ENCODE measurements at places on chromosomes 13 and 19. TPM values are rescaled to one million over a fixed set of nuclear protein-coding genes. Genes with fewer than 3 reads are reported as not detected.

GRCh38 chr13:49980266-49980665 is 16.6 kb upstream of the TRIM13 start:
- no peak for DNase-seq
- H3K36me3 ChIP-seq = no peaks in the 10 kb centered on the region
- H3K27me3 ChIP-seq = no peaks in the 10 kb centered on the region
- H3K4me1 ChIP-seq = no peaks in the 10 kb centered on the region

The ADAMTSL5 gene
- 5.8 TPM for total RNA-seq

The MYH14 gene
- total RNA-seq = 0.16 TPM

- H3K27ac ChIP-seq = no peak overlapping the region
- DNase-seq = no peak
- no peaks in the 10 kb centered on the region for H3K4me1 ChIP-seq
- H3K4me3 ChIP-seq = no peak overlapping the region
Measured at GRCh38 chr13:29906432-29907011, 56.1 kb upstream of the UBL3 start.

DNA sequence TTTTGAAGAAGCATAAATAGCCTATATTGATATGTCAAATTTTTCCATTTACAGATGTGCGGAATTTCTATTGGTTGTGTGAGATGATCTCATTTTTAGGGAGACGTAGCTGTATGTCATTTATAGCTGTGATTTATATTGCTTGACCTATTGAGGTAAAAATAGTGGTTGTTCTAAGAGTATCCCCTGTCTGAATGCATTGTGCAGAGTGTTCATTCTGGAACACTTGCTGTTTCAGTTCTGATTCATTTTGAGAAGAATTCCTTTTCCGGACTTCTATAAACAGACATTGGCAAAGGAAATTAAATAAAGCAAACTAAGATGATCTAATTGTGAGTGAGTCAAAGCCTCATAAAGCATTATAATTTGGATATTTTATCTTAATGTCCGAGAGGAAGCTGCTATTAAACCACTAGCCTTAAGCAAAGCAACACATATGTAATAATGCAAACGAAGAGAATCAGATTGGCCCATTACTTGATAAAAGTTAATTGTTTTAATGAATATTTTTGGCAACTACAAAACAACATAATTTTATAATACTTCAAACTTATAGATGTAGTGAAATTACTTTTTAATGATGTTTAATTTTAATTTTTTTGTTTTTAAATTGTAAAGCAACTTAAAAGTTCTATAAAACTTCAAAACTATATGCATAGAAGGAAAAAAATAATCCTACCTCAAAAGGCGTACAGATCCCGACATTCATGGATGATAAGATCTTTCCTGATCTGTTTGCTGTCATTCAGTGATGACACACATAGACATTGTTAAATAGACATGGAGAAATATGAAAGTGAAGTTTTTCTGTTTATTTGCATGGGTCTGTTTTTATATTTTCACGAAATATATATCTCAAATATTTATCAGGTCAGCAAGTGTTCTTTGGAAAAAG is 942.6 kb upstream of the SLC10A2 start:
- H3K4me1 ChIP-seq = peaks cover 10% of the 10 kb centered on the region
- H3K36me3 ChIP-seq = no peaks in the 10 kb centered on the region
- no peak overlapping the region for H3K4me3 ChIP-seq
- no peaks in the 10 kb centered on the region for H3K27me3 ChIP-seq
- no peak overlapping the region for H3K27ac ChIP-seq

DNA sequence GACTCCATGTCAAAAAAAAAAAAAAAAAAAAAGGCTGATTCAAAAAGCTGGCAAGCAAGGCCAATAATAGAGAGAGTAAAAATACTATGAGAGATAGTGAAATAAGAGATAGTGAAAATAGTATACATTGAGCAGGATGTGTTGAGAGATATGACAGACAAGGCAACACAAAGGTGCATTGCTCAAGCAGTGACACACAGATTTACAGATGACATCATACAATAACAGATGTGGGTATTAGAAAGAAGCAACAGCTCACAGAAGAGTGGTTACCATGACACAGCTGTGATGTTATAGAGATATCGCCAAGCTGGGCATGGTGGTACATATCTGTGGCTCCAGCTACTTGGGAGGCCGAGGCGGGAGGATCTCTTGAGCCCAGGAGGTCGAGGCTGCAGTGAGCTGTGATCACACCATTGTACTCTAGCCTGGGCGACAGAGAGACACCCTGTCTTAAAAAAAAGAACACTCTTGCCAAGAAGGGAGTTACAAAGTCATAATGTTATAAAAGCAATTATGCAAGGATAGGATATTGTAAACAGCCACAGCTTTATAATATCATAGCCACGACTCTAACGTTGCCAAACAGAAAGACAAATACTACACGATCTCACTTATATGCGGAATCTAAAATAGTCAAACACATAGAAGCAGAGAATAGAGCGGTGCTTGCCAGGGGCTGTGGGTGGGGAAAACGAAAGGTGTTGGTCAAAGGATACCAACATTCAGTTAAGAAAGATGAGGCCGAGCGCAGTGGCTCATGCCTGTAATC is 10.3 kb downstream of the TNFSF9 start:
- no peak overlapping the region for H3K4me3 ChIP-seq
- no peak overlapping the region for H3K27ac ChIP-seq
- no peaks in the 10 kb centered on the region for H3K4me1 ChIP-seq
- no peak for DNase-seq
- peaks cover 16% of the 10 kb centered on the region for H3K27me3 ChIP-seq
- no peaks in the 10 kb centered on the region for H3K36me3 ChIP-seq

GRCh38 chr13:41007744-41008128 is 11.4 kb downstream of the ELF1 start:
- H3K4me1 ChIP-seq = no peaks in the 10 kb centered on the region
- no peaks in the 10 kb centered on the region for H3K36me3 ChIP-seq
- no peak overlapping the region for H3K4me3 ChIP-seq
- no peak for DNase-seq
- H3K27ac ChIP-seq = no peak overlapping the region
- no peaks in the 10 kb centered on the region for H3K27me3 ChIP-seq

DNA sequence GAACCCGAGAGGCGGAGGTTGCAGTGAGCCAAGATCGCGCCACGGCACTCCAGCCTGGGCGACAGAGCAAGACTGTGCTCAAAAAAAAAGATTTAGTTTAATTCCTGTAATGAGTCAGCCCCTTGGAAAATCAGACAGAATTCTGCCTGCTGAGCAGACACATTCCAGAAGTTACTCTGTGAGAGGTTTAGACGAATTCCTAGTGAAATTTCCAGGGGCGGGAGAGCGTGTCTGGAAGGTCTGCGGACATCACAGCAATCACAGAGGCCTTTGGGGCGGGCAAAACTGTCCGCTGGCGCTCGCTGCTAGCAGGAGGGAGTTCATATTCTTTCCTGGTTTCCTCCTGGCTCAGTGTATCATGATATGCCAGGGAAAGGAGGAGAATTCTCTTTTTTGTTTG is 17.5 kb downstream of the MISP start:
- no peak for DNase-seq
- H3K27ac ChIP-seq = no peak overlapping the region
- no peak overlapping the region for H3K4me3 ChIP-seq
- no peaks in the 10 kb centered on the region for H3K36me3 ChIP-seq
- H3K4me1 ChIP-seq = no peaks in the 10 kb centered on the region

The COL5A3 gene
- total RNA-seq = 9.6 TPM

DNA sequence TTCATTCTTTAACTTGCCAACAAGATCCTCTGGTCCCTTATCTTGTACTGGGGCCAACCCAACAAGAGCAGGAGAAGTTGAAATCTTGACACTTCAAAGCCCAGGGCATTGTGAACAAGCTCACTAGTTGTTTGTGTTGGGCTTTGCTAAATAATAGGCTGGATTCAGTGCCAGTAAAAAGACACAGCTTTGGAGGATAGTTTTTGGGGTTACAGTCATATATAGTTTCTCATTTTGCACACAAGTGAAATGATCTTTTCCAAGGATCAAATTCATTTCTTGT is 30.3 kb upstream of the LRCH1 start:
- H3K27me3 ChIP-seq = no peaks in the 10 kb centered on the region
- no peaks in the 10 kb centered on the region for H3K36me3 ChIP-seq
- DNase-seq = no peak
- no peak overlapping the region for H3K4me3 ChIP-seq
- no peak overlapping the region for H3K27ac ChIP-seq
- no peaks in the 10 kb centered on the region for H3K4me1 ChIP-seq

DNA sequence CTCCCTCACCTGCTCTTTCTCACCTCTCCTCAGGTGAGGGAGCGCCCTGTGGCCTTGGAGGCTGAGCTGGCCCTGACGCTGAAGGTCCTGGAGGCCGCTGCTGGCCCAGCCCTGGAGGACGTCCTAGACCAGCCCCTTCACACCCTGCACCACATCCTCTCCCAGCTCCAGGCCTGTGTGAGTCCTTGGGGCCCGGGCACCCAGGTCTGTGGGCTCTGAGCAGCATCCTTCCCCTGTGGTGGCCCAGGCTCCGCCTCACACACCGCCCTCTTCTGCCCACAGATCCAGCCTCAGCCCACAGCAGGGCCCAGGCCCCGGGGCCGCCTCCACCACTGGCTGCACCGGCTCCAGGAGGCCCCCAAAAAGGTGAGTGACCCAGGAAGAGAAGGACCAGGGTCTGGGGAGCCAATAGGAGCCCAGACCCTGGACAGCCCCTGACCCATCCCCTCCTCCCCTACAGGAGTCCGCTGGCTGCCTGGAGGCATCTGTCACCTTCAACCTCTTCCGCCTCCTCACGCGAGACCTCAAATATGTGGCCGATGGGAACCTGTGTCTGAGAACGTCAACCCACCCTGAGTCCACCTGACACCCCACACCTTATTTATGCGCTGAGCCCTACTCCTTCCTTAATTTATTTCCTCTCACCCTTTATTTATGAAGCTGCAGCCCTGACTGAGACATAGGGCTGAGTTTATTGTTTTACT is 1.9 kb downstream of the IFNL1 start:
- H3K36me3 ChIP-seq = no peaks in the 10 kb centered on the region
- no peaks in the 10 kb centered on the region for H3K4me1 ChIP-seq
- no peaks in the 10 kb centered on the region for H3K27me3 ChIP-seq
- H3K4me3 ChIP-seq = no peak overlapping the region

GRCh38 chr13:28392896-28393505 is 101.9 kb downstream of the FLT1 start:
- no peak overlapping the region for H3K27ac ChIP-seq
- H3K36me3 ChIP-seq = no peaks in the 10 kb centered on the region
- H3K27me3 ChIP-seq = no peaks in the 10 kb centered on the region
- no peak for DNase-seq
- H3K4me1 ChIP-seq = no peaks in the 10 kb centered on the region

The ATP8A2 gene
- total RNA-seq = 1.2 TPM

DNA sequence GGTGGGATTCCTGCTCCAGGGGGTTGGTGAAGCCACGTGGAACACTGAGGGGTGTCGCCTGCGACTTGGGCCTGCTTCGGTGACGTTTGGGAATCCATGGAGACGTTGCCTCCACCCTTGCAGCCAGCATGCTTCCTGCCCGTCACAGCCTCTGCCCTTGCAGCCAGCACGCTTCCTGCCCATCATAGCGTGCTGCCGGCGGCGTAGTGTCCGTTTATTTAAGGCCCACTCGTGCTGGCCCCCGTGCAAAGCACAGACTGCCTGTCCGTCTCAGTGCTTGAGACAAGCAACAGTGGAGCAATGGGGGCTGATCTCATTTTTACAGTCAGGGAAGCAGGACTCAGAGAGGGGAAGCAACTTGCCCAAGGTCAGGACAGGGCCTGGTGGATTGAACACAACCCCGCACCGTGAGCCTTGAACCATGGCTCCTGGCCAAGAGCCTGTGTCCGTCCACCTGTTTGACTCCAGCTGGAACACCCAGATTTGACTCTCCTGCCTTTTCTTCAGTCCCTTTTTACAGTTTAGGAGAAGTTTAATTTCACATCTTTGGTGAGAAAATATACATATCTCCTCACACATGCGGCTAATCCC is 149.6 kb downstream of the TEX29 start:
- H3K27me3 ChIP-seq = peaks cover 3% of the 10 kb centered on the region
- H3K36me3 ChIP-seq = no peaks in the 10 kb centered on the region
- no peak overlapping the region for H3K27ac ChIP-seq
- no peak overlapping the region for H3K4me3 ChIP-seq
- no peaks in the 10 kb centered on the region for H3K4me1 ChIP-seq

The TTC9B gene
- not detected for total RNA-seq

DNA sequence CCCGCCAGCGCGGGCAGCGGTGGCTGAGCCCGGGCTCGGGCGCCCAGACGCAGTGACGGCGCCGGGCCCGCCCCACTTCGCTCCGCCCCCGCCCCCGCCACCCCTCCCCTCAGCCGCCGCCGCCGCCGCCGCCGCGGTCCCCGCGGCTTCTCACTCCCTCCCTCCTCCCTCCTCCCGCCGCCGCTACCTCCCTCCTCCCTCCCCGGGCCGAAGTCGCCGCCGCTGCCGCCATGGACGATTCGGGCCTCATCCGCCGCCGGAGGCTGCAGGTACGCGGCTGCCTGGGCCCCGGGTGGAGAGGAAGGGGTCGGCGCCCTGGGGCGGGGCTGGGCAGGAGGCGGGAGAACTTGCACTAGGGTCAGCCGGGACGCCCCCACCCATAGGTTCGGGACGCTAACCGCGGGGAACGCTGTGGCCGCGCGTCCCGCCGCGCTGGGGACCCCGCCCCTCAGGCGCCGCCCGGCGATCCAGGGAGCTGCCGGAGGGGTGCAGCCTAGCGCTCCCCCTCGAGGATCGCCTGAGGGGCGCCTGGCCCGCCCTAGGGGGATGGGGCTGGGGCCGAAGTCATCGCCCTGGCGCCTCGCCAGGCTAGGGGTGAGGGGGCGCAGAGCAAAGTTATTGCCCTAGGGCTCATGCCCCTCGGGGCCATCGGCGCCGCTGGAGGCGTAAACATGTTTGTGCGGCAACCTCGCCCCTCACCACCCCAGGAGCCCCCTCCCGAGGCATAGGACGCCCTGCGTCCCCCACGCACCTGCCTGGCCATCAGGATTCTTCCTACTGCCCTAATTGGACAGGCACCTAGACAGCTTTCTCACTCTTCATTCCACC is 427 bp downstream of the RTBDN start:
- H3K27ac ChIP-seq = no peak overlapping the region
- H3K27me3 ChIP-seq = peaks cover 92% of the 10 kb centered on the region
- DNase-seq = no peak
- no peaks in the 10 kb centered on the region for H3K4me1 ChIP-seq
- H3K4me3 ChIP-seq = no peak overlapping the region
